ENCODE measurements at places on chromosomes 5 and 9. TPM values are rescaled to one million over a fixed set of nuclear protein-coding genes. Genes with fewer than 3 reads are reported as not detected.

- DNase-seq, result no peak
These were observed 17.1 kb downstream of the TRMO start for GRCh38 chr9:97905228-97905627.

- no peak for DNase-seq
These were observed 15.4 kb upstream of the QSOX2 start for GRCh38 chr9:136260936-136261472.

- DNase-seq, result no peak
These were observed 332.8 kb downstream of the MLLT3 start for GRCh38 chr9:20289423-20290010.

Gene CBY3
- not detected for total RNA-seq

GRCh38 chr5:135076801-135077200, 42.8 kb upstream of the PITX1 start:
- DNase-seq, result no peak

Gene PCDHGC5
- total RNA-seq, result 0.46 TPM

Gene CCL28
- 16.8 TPM for total RNA-seq

DNA sequence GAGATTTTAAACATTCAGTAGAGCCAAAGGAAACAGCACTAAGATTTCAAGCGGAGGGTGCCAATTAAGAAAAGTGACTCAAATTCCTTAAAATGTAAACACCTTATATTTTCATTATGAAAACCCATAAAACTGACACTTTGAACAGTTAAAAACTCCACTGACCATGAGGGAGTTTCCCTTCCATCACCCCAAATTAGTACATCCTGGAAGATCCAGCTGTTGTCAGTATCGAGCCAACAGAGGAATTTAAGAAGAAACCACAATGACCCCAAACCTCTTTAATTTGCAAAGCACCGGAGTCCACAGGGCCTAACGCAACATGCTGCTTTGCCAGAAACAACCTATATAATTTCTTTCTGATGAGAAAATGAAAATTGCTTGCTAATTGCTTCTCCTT, 41.3 kb downstream of the ROR2 start:
- DNase-seq, result no peak

Gene IL3
- not detected for total RNA-seq

Gene INSL4
- not detected for total RNA-seq

- no peak for DNase-seq
These were observed 14.8 kb upstream of the SLC25A51 start for GRCh38 chr9:37918665-37919170.

DNA sequence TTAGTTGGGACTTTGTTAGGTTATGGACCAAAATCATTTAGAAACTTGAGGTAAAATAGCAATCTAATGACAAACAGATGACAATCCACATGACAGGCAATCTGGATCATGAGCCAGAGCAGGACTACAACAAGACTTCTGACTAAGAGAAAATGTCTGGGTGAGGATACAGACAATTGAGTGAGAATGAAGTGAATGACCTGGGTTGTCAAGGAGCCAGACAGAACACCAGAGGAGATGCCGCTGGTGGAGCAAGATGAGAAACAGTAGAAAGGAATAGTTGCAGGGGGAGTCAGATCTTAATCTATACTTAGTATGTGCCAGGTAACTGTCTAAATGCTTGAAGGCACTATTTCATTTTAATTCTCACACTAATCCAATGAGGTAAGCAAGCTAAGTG, 277.8 kb downstream of the PRELID2 start:
- no peak for DNase-seq

DNA sequence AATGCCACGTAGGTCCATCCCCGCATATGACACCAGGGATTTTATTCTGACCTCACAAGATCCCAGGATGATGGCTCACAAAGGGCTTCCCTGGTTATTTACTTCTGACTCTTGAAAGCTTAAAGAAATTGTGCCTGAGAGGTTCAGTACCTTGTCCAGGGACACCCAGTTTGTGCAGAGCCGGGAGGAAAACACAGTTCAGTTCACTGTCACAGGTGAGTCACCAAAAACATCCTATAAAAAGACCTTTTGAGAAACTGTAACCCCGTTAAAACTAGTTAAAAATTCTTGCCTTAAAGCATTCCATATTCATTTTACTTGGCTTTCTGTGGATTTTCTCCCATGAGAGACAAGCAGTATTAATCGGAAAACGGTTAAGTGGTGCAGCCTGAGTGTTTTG, 56.6 kb downstream of the ZNF510 start:
- no peak for DNase-seq

Gene DDX4
- total RNA-seq, result not detected

Gene PDZD2
- total RNA-seq, result not detected

Gene PCDH12
- total RNA-seq, result not detected

All from B cell (primary cell).